ENCODE measurements at places on chromosomes 5 and 9.

DNA sequence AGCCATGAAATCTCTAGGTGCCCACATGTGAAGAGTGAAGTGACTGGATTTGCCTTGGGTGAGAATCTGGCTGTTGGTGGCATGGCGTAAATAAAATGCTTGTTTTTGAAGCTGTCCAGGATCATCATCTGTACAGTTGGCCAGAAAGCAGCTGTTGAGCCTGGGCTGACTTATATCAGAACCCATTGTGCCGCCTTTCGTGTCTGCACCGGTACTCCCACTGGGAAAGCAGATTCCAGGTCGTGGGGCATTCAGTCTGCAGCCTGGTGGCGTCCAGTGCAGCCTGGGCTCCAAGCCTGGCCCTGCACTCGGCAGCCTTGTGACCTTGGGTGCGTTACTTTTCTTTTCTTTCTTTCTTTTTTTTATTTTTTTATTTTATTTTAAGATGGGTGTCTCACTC is 27.8 kb downstream of the PRRC2B start:
- DNase-seq = no peak

GRCh38 chr9:76932757-76933156 is 26.8 kb upstream of the PRUNE2 start:
- no peak for DNase-seq

DNA sequence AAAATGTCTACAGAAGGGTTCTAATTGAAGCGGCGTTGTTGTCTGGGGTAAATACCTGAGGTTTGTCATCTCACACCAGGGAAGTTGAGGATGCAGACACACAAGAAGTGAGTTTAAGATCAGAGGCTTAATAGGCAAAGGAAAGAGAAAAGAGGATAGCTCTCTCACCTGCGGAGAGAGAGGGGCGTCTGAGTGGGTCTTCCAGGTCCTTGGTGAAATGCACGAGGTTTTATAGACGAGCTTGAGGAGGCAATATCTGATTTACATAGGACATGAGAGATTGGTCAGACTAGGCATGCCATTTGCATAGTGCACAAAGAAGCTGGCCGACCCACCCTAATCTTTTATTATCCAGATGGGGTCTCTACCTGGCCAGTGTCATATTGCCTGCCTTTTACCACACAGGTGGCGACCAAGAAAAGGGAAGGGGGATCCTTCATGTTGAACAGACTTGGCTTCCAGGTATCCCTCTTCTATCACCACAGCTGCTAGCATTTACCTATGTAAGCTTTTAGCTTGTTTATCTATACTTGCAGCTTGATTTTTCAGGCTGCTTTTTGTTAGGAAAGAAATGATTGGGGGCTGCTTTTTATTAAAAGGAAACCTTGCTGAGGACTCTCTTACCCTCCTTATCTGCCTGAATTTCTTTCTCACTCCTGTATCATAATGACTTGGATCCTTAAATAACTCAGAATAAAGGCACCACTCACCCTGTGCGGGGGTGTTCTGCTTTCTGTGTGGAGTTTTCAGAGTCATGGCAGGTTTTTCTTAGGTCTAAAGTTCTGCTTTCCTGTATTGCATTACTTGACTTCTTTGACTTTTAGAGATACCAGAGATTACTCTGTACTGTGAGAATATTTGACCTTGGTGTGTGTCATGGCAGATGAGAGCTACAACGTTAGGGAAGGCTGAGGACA is 9.4 kb upstream of the GLT6D1 start:
- no peak for DNase-seq

DNA sequence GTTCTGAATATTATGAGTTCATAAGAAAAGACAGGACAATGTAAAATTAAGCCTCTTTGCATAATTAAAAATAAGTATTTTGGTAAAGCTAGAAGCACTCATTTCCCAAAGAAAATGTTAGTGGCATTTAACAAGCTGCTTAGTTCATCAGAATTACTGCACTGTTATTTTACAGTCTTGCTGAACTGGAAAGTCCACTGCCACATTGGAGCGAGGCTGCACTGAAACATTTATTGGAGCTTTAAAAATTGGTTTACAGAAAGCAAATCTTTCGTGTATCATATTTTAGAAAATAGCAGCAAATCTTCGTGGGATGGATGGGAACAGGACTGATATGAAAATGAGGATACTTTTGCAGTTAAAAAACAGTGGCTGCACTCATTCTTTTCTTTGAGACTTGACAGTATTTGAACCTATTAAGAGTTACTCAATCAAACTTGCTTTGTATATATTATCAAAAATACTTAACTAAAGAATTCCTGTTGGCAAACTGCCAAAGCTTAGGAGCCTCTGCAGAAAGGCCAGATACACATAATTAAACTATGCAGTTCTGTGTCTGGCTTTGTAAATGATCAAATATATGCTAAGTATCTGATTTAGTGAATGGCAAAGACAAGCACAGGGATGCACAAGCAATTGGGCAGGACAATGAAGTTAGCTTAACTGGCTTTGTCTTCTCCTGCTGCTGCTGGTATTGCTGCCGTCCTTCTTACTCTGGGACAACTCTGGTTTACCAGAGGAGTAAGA is 16.5 kb upstream of the FBXL7 start:
- DNase-seq = no peak

- no peak for DNase-seq
Observed at GRCh38 chr5:2257326-2258244, 374.9 kb upstream of the IRX4 start.

DNA sequence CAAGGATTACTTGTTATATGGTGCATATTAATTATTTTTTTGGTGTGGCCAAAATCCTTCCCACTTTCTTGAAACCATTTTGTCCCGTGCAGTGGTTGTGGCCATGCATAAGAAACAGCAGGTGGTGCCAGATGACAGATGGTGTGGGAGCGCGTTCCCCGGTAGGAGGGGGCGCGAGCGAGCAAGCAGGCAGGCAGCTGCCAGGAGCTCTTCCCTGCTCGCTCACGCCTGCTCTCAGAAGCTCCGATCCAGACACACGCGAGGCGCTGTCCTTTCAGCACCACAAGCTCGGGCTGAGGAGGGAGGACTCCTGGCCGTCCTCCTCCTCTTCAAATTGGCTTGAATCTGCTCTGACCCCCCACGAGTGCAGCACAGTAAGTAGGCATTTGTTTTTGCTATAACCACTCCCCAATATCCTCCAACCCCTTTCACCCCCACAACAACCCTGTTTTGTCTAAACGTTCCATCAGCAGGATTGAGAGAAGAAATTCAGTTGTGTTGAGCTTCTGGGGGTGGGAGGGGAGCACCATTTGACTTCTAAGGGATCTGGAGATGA is at the start of gene NSG2:
TSS of gene NSG2 (plus strand) at position 237 of the 556 bp plus-strand sequence. CDS start 1,050 bp downstream, outside the sequence.
- no peak for DNase-seq

GRCh38 chr5:171603591-171603990 is 182.0 kb upstream of the SMIM23 start:
- no peak for DNase-seq

GRCh38 chr9:100640447-100641050 is 62.7 kb downstream of the CAVIN4 start:
- no peak for DNase-seq

- DNase-seq = no peak
Observed at GRCh38 chr9:69397384-69398214, 72.6 kb downstream of the ENTREP1 start.

DNA sequence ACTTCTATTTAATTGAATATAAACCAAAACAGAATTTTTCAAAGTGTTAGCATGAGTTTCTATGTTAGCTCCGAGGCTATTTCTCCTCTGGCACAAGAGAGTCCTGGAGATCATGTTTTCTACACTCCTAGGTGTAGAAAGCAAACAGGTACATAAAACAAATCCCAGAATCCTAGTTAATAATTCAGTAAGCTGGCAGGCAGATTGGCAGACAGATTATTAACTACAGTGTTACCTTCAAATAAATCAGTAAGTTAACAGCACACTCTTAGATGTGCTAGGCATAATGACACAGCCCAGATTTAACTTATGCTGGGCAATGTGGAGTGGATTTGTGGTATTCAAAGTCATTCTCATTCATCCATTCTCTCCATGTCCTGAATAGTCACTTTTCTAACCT is 282.8 kb upstream of the RPS23 start:
- no peak for DNase-seq

DNA sequence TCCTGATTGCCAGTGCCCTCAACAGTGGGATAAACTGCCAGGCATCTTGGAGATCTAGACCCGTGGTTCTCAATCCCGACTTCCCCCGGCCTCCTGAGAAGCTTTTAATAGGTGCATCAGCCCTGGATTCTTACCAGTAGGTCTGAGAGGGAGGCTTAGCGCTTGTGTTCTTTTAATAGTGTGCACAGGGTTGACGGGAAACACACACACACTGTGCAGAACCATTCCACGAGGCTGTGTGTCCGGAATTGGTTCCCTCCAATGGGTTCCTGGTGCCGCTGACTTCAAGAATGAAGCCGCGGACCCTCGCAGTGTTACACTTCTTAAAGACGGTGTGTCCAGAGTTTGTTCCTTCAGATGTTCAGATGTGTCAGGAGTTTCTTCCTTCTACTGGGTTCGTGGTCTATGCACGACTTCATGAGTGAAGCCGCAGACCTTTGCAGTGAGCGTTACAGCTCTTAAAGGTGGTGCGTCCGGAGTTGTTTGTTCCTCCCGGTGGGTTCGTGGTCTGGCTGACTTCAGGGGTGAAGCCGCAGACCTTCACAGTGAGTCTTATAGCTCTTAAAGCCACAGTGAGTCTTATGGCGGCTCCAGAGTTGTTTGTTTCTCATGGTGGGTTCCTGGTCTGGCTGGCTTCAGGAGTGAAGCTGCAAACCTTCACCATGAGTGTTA is 46.6 kb upstream of the PRSS3 start:
- peak; percentile 36 for DNase-seq

DNA sequence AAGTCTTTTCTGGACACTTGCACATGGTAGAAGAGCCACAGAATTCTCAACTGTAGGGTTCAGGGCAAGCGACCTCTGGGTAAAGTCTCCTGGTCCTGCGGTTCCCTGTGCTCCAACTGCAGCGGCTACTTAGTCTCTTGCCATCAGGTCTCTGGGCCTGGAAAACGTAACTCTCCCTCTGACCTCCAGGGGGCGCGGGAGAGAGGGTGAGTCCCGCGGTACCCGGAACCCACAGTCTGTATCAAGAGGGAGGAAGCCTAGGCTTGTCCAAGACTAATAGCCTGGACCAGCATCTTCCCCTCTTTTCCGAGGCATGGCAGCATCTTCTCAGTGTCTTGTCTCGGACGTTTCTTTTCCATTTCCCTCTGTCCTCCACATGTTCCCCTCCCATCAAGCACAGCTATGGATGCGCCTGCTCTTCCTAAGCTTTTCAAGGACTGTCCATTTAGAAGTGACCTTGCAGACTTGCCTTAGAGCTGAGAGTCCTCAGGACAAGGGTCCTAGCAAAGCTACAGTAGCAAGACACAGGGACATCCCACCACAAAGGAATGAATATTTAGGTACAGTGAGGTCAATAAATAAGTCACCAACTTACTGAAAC is 59.3 kb downstream of the FSTL4 start:
- DNase-seq = peak; percentile 42

DNA sequence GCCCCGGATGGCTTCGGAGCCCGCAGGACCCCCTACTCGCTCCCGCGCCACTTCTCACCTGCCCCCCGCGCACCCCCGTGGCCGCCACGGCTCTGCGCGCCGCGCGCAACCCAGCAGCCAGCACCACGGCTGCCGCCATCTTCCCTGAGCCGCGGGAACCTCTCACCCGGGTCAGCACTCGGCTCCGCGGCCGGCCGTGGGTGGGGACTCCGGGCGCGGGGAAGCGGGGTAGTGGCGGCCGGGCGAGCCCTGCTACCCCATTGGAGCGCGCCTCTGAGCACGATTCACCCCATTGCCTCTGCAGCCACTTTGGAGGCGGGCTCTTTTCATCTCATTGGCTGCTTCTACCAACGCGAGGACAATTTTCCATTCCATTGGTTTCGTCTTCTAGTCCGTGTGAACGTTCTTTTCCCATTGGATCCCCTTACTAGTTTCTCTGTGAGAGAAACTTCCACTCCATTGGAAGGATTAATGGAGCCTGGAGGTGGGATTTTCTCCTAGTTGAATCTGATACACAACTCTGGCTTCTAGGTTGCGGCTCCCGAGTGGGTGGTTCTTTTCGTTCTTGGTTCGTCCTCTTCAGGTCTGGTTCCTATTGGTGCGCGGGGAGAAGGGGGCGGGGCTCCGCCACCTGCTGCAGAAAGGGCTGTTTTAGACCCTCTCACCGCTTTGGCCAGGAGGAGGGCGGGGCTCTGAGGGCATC is at the start of gene HINT2:
TSS of gene HINT2 (minus strand) at position 202 of the 703 bp plus-strand sequence. CDS start at position 139, 63 bp downstream.
- DNase-seq = peak; percentile 96

GRCh38 chr9:135507104-135508035 is 6.9 kb downstream of the MRPS2 start:
- no peak for DNase-seq

DNA sequence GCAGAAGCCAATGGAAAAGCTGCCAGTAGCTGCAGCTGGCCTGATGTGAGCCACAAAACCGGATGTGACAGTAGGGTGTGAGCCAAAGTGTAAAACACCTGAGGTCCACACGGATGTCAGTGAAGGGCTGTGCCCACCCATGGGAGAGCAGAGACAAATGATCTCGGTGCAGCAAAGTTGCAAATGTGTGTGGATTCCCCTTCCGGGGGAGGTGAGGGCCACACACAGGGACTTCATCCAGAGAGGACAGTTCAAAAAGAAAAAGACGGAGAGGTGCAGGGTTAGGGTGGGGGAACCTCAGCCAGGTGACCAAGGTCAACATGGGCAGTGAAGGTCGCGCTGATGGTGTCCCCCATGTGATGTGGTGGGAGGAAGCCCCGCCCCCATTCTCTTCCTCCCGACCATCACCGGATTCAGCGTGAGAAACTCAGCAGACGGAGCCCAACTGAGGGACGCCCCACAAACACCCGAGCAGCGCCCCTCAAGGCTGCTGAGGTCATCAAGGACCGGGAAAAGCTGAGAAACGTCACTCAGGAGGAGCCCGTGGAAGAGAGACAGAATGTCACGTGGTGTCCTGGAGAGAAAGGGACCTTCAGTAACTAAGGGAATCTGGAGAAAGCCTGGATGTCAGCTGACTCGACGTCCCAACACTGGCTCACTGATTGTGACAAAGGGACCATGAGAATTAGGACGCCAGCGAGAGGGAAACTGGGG is 11.4 kb upstream of the PTGDS start:
- no peak for DNase-seq

- DNase-seq = no peak
Observed at GRCh38 chr9:27441741-27442070, 82.4 kb upstream of the IFNK start.

- DNase-seq = no peak
Observed at GRCh38 chr5:74426506-74426905, 214.0 kb downstream of the ENC1 start.

- DNase-seq = no peak
Observed at GRCh38 chr5:43141211-43141610, 20.5 kb downstream of the ZNF131 start.

GRCh38 chr5:84364043-84364442 is 20.6 kb downstream of the EDIL3 start:
- no peak for DNase-seq
